CD4-positive, alpha-beta T cell treated with Interleukin-10 for 1 hour (primary cell): ENCODE measurements at places on chromosomes 4 and X.

GRCh38 chr4:61431131-61431530 is 231.0 kb downstream of the ADGRL3 start:
- DNase-seq, result no peak

GRCh38 chrX:17719711-17720110 is 17.6 kb upstream of the SCML1 start:
- no peak for DNase-seq

DNA sequence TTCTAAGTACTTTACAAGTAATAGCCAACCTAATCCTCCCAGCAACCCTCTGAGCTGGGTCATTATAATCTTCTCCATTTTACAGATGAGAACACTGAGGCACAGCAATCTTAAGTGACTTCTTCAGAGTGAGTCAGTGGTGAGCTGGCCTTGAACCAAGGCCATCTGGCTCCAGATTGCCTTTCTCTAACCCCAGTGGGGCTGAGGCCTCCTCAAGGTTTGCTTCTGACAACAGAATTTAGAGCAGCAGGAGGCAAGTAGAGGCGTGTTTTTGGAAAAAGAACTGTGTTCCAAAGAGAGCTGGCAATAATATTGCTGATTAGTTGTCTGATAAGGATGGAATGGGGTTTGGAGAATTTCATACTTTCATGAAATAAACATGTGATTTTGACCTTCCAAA is 41.2 kb downstream of the PIR start:
- no peak for DNase-seq

DNA sequence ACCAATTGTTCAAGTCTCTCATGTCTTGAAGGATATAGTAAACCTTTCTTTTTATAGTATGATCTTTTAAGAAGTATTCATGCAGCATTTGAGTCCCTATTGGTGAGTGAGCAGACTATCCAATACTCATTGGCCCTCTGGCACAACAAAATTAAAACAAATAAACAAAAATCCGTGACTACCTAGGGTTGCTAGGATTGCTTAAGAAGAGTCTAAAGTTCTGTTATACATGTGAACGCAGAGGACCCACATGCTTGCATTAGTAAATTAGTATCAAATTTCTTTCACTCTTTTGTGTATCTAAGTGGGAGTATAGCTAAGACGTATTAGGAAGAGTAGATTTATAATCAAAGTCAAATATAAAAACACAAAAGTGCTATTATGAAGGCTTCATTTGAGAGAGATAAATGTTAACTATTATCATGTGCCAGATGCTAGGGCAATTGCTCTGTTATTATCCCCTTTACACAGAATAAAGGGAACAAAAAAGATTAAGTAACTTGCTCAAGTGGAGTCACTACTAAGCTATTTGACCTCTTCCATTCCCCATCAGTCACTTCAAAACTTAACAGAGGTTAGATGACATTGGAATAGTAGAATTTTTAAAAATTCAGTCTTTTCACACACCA is 29.2 kb upstream of the LARP1B start:
- DNase-seq, result no peak

- no peak for DNase-seq
Observed at GRCh38 chr4:148530114-148530513, 87.9 kb upstream of the NR3C2 start.

DNA sequence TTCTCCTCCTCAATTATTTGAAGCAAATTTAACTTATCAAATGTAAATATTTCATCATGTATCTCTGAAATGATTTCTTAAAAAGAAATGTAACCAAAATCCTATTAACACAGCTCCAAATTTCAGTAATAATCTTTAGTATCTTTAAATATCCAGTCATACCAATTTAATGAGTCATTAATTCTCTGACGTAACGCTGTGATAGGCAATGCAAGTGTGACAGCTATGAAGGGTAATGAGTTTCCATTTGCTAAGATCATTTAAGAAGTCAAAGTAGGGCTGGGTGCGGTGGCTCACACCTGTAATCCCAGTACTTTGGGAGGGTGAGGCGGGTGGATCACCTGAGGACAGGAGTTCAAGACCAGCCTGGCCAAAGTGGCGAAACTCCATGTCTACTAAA is 15.6 kb downstream of the RPS3A start:
- DNase-seq, result no peak
